HFFc6 (cell line): ENCODE measurements at places on chromosomes 6 and 20. TPM values are rescaled to one million over a fixed set of nuclear protein-coding genes. Genes with fewer than 3 reads are reported as not detected.
A peak's percentile ranks its signal among the peaks of the same experiment; 100 is the strongest.

Gene TRIM31
- not detected in 3 replicates for total RNA-seq

GRCh38 chr6:24117021-24117420 lies 9.0 kb upstream of the NRSN1 start:
- H3K36me3 ChIP-seq: no peaks in the 10 kb centered on the region
- DNase-seq: no peak
- H3K4me3 ChIP-seq: no peak overlapping the region
- no peak overlapping the region for H3K27ac ChIP-seq

DNA sequence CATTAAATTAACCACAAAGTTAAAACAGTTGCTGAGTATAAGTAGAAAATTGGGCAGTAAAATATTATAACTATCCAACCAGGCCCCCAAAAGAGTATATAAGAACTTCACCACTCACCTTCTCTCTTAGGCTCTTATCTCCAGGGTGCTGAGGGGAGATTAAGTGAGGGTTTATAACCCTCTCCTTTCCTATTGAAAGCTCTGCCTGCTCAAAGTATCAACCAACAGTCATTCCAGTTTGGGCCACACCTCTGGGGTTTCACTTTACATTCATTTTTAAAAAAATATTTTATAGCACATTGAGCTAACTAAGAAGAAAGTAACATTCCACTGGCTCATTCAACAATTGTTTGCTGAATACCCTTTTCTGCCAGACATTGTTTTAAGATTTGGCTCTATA lies 22.1 kb downstream of the GSTA4 start:
- H3K36me3 ChIP-seq: no peaks in the 10 kb centered on the region
- peaks cover 5% of the 10 kb centered on the region for H3K27me3 ChIP-seq
- peaks cover 5% of the 10 kb centered on the region; the same call in 1 of the 2 replicates for H3K4me1 ChIP-seq
- no peak overlapping the region for H3K27ac ChIP-seq
- no peak overlapping the region for H3K4me3 ChIP-seq

- H3K27ac ChIP-seq: no peak overlapping the region
- H3K36me3 ChIP-seq: no peaks in the 10 kb centered on the region; the same call in 1 of the 2 replicates
Measured at GRCh38 chr6:133891149-133891926, 2.4 kb downstream of the TCF21 start.

Gene ANKRD66
- not detected in 2 replicates for total RNA-seq

DNA sequence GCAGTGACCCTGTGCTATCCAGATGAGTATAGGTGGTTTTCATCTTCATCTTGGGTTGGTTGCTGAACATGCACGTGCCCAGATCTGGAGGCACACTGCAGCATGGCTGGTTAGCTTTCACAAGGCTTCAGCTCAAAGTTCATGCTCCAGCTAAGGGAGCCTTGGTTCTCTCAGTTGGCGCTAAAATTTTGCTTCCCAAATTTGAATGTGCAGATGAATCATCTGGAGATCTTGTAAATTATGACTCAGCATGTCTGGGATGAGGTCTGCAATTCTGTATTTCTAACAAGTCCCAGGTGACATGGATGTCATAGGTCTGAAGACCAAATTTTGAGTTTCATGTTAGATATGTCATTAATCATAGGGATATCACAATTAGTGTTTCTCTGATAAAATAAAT lies 230.8 kb downstream of the FOXA2 start:
- H3K36me3 ChIP-seq: no peaks in the 10 kb centered on the region
- no peak overlapping the region for H3K4me3 ChIP-seq
- 0 out of 2 replicates have a peak, but pooled peaks cover 2% of the 10 kb centered on the region for H3K27me3 ChIP-seq
- no peaks in the 10 kb centered on the region for H3K4me1 ChIP-seq
- no peak overlapping the region for H3K27ac ChIP-seq

GRCh38 chr6:170177772-170178560 lies 112.9 kb downstream of the DLL1 start:
- no peak overlapping the region for H3K27ac ChIP-seq
- peaks cover 16% of the 10 kb centered on the region for H3K36me3 ChIP-seq
- H3K4me1 ChIP-seq: no peaks in the 10 kb centered on the region
- peaks cover 13% of the 10 kb centered on the region for H3K27me3 ChIP-seq
- H3K4me3 ChIP-seq: no peak overlapping the region

DNA sequence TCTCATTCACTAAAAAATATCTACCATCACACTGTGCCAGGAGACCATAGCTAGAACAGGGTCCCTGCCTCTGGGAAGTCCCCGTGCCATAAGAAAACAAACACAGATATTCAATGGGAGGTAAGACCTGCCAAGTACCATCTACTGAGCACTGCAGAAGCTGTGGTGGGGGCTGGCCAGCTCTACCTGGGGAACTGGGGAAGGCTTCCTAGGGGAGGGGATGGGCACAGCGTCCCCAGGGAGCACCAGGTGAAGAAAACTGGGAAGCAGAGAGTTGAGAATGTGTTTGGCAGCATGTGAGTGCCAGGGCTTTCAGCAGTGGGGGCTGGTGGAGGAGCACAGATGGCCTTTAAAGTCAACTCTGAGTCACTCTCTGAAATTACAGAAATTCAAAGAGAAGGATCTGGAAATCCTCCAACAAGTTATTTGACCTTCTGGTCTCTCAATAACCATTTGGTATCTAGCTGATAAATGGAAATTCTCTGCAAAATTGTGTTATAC lies 85.2 kb downstream of the SHLD1 start:
- H3K4me1 ChIP-seq: peaks cover 14% of the 10 kb centered on the region
- peak overlapping the region; percentile 73 for H3K27ac ChIP-seq
- H3K4me3 ChIP-seq: no peak overlapping the region

DNA sequence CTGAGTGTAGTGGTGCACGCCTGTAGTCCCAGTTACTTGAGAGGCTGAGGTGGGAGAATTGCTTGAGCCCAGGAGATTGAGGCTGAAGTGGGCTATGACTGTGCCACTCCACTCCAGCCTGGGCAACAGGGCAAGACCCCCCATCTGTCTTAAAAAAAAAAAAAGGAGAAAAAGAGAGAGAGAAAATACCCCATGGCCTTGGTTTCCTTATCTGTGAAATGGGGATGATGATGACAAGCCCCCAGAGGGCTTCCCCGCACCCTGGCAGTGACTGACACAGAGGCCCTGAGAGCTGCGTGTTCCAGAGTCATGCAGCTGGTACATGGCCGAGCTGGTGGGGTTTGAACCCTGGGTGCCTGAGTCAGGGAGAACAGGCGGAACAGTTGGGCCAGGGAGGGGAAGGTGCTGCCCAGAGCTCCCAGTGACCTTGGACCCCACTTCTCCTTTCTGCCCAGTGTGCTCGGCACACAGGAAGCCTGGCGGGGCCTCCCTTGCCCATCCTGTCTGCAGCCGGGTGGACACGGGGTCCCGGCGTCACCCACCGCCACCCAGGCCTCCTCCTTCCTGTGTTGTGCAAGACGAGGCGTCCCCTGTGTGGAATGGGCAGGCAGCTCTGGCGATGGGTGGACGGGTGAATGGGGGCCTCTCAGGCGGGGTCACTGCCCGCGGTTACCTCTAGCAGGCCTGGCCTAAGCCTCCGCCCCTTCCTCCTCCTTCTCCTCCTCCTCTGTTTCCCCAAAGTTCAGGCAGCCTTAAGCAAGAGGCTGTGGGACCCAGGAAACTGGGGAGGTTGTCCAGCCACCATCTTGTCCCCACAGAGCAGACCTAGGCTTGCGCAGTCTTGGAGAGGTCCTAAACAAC lies 84.2 kb downstream of the CEBPB start:
- H3K27me3 ChIP-seq: peaks cover 13% of the 10 kb centered on the region
- no peak overlapping the region for H3K4me3 ChIP-seq
- peaks cover 16% of the 10 kb centered on the region for H3K4me1 ChIP-seq
- no peaks in the 10 kb centered on the region for H3K36me3 ChIP-seq

GRCh38 chr6:20197251-20197650 lies 15.0 kb downstream of the MBOAT1 start:
- H3K4me3 ChIP-seq: peak overlapping the region; percentile 37
- no peaks in the 10 kb centered on the region for H3K27me3 ChIP-seq
- peaks cover 32% of the 10 kb centered on the region for H3K4me1 ChIP-seq

DNA sequence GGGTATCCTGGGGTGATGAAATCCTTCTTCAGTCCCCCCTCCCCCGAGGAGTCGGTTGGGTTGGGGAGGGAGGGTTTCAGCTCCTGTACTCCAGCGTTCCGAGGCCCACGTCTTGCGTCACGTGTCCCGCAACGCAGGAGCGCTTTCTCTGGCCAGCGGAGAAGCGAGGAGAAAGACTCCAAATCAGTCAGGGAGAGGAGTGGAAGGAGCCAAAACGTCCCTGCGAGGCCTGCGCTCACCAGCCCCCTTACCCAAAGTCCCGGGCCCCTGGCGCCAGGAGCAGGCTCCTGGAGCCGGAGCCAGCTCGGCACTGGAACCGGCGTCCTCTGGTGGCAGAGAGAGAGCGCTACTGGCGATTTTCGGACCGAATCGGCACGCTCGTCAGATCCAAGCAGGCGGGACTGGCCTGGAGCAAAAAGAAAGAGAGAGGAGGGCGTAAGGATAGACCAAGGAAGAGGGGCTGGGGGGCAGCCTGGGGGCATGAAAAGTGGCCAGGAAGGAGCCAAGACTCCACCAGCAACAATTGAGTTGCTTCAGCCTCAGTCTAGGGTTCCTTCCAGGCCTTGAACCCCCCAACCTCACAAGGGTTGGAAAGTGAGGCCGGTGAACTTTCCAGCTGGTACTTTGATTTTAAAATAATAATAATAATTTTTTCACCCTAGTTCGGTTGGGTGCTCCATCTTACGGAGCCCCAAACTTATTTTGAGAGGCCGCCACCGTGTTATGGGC lies at the start of gene GNAS:
GNAS (plus strand) TSS at position 174 of the 729 bp plus-strand sequence.
- peak within 1 kb of the TSS; percentile 94 for H3K4me3 ChIP-seq
- peak; percentile 26 for DNase-seq
- H3K36me3 ChIP-seq: no peaks in the 10 kb centered on the region
- peaks cover 38% of the 10 kb centered on the region for H3K27me3 ChIP-seq

Gene EYS
- total RNA-seq: not detected in 3 replicates

GRCh38 chr6:63785006-63785405 lies 149.4 kb downstream of the PHF3 start:
- H3K27me3 ChIP-seq: peaks cover 2% of the 10 kb centered on the region; the same call in 1 of the 2 replicates
- no peak overlapping the region for H3K4me3 ChIP-seq
- no peak overlapping the region for H3K27ac ChIP-seq
- peaks cover 9% of the 10 kb centered on the region; the same call in 1 of the 2 replicates for H3K4me1 ChIP-seq

GRCh38 chr6:95866732-95867131 lies 149.0 kb upstream of the FUT9 start:
- no peak overlapping the region for H3K4me3 ChIP-seq
- no peak for DNase-seq
- H3K4me1 ChIP-seq: no peaks in the 10 kb centered on the region
